ENCODE measurements at places on chromosomes 6 and 20.

- no peak for DNase-seq
Observed at GRCh38 chr20:14449323-14449722, 111.9 kb upstream of the FLRT3 start.

DNA sequence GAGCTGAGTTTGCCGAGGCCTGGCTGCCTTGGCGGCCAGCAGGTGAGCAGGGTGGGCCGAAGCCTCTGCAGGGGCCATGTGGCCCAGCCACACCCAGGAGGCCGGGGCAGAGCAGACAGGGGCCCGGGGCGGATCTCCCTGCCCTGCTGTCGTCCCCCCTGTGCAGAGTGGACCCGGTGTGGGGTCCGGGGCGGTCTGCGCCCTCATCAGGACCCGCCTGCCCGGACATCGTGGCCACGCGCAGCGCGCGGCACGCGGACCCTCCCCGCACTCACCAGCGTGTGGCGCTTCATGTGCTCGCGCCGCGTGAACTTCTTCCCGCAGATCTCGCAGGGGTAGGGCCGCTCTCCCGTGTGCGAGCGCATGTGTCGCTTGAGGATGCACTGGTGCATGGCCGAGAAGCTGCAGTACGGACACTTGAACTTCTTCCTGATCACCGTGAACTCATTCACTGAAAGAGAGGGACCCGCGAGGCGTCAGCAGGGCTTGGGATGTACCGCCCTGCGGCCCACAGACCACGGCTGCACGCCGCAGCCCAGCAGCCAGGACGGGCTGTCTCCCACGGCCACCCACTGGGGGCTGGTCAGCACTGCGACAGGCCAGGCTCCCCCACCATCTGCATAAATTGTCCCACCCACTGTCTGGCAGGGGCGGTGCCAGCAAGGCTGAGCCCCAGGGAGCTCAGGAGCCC lies 13.0 kb downstream of the SLC2A4RG start:
- no peak for DNase-seq

- no peak for DNase-seq
Observed at GRCh38 chr20:63377951-63378381, 16.8 kb upstream of the CHRNA4 start.

- no peak for DNase-seq
Observed at GRCh38 chr6:138957903-138958302, 30.1 kb downstream of the REPS1 start.

- no peak for DNase-seq
Observed at GRCh38 chr6:162032620-162033019, 694.9 kb downstream of the PRKN start.

- no peak for DNase-seq
Observed at GRCh38 chr6:25875926-25876602, 2.0 kb upstream of the SLC17A3 start.

GRCh38 chr6:10558565-10558964 lies 37.4 kb downstream of the GCNT2 start:
- no peak for DNase-seq

DNA sequence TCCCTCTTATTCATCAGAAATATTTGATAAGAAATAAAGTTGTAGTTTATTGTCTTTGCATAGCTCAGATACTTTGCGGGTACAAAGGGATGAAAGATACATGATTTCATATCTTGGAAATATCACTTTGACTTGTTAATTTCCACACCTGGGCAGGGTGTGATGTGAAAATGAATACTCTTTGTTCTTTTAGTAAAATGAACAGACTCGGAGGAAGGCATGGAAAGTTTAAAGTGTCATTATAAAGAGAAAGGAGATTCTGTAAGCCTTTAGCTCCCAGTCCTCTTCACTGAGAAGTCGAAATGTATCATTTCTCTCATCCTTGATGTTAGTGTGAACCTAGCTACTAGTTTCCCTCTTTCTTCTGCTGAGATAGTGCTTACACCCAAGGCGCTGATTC lies 36.7 kb upstream of the AKIRIN2 start:
- DNase-seq: no peak

DNA sequence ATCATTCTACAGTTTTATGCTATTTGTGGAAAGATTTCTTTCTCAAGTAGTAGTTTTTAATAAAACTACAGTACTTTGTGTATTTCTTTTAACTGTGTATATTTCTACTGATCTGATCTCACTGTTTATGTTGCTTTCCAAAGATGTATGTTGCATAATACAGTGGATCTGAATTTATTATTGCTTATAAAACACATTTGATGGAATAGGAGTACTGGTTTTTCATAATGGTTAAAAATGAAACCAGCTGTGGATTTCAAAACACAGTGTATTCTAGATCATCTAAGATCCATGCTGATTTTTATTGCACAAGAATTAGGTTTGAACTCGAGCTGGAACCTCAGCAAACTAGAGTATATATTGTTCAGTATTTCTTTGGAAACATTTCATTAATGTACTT lies 8.0 kb downstream of the NKX2-4 start:
- no peak for DNase-seq

DNA sequence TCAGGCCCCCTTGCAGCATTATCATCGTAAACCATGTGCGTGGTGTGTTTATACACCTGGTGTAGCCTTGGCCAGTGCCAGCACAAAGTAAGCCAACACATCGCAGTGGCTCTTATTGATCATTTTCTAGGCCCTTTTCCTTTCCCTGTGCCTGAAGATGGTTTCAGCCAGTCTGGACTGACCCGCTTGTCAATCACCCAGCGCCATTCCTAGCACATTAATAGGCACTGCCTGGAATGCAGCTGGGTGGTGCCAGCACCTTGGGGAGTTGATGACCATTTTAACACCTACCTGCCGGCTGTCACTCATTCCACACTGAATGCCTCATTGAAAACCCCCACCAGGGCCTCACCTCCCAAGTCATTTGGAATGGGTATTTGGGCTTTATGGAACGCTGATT lies 4.9 kb upstream of the UQCC2 start:
- no peak for DNase-seq

DNA sequence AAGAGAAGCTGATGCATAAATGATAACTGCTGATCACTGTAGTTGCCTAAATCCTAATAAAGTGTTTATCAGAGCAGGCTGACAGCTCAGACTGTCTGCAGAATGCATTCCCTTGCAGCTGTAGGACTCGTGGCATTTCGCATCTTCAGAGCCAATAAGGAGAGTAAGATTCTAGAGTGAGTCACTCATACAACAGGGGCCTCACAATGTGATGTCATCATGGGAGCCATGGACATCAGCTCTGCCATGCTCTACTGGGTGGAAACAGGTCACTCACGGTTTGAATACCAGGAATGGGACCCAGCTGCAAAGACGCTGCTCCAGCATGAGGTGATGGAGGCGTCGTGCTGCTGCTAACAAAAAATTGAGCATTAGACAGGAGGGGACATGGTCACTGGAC lies 7.4 kb downstream of the FAM209B start:
- no peak for DNase-seq

- no peak for DNase-seq
Observed at GRCh38 chr6:73747289-73747688, 51.3 kb downstream of the CD109 start.

DNA sequence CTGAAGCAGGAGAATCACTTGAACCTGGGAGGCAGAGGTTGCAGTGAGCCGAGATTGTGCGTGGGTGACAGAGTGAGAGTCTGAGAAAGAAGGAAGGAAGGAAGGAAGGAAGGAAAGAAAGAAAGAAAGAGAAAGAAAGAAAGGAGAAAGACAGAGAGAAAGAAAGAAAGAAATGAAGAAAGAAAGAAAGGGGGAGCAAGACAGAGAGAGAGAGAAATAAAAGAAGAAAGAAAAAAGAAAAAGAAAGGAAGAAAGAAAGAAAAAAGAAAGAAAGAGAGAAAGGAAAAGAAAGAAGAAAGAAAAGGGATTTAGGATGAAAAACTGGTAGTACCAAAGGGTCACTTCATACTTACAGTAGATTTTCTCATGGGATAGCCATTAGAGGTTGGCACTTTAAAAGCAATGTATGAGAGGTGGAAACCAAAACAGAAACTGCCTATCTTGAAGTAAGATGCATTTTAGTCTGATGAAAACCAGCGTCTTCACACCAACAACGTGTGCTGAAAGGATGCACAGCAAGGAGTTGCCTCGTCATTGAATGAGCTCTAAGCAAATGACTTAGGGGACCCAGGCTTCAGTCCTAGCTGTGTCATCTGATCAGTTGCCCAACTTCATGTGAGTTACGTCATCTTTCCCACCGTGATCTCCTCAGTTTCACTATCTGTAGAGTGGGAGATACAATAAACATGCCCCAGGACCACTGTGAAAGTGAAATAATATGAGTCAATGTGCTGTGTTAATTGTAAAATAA lies 133.9 kb upstream of the NEDD9 start:
- DNase-seq: no peak

GRCh38 chr6:108715832-108716231 lies 132.4 kb upstream of the ARMC2 start:
- DNase-seq: no peak

DNA sequence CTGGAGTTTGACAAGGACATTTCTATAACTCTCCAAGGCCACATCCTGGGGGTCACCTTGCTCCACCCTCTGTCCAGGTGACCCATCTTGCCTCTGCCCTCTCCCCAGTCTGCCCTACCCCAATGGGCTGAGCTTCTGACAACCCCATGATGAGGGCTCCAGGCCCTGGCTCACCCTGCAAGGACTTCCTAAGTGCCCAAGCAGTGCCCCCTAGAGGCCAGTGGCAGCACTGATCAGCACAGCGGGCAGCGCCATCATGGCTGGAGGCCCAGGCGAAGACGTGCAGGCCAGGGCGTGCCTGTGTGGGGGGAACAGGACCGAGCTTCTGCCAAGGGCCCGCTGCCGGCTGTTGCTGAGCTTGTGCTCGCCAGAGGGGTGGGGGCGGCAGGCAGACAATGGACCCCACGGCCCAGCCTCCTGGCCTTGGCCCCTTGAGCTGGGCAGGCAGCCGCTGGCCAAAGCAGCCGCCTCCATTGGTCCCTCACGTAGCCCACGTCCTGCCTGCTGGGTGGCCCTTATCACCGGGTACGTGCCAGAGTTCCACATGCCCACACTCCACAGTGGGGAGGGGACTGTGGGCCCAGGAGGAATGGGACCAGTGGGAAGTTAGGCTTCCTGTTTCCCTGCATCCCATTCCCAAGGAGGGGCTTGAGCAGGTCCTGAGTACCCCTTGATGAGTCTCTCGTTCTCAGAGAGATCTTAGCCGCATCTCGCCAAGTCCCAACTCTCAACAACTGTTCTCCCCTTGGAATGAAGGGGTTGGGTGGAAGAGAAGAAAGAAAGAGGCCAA lies 64.3 kb downstream of the MRPL14 start:
- no peak for DNase-seq

DNA sequence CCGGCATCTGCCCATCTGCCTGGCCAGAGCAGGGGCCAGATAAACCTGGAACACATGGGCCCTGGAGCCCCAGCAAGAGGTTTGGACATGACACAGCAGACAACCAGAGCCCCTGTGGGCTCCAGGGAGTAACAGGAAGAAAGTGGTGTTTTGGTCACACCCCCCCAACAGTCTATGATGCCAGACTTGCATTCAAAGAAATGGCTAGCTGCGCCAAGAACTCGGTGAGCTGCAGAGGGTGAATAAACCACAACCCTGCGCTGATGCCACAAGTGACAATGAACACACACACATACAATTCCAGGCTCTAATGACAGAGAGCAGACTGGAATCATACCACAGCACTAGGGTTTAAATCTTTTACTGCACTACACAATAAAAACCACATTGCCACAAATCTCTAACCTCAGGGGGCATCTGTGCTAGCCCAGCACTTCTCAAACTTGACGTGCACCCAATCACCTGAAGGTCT lies 34.0 kb downstream of the TRERF1 start:
- DNase-seq: no peak

DNA sequence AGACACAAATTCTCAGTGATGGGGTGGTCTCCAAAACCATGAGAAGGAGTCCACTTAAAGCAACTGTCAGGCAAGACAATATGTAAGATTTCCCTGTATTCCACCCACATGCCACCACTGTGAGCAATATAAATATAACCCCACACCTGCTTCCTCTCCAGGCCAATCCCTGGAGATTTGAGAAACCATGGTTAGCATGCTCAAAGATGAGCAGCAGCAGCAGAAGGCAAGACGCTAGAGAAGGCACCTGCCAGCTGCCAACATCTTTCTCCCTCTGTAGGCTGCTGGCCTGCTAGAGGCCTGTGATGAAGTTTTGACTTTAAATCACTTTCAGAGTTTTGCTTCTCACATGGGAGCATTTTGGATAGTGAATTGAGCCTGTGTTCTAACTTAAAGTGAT lies 7.9 kb upstream of the SOD2 start:
- no peak for DNase-seq

DNA sequence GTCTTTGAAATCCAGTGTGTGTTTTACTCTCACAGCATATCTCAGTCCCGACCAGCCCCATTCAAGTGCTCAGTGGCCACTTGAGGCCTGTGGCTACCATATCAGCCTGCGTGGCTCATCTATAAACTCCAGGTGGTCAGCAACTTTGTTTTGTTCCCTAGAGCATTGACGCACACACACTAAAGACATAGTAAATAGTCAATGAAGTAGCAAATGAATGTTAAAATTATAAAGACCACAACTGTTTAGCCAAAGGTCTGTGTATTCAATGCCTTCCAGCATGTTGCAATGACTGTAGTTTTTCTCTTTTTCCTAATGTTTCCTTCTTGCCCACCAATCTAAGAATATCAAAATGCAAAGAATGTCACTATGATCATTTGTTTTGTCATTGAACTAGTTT lies 238.2 kb upstream of the ZNF217 start:
- DNase-seq: no peak

- no peak for DNase-seq
Observed at GRCh38 chr6:36049582-36049981, 22.0 kb downstream of the MAPK14 start.

DNA sequence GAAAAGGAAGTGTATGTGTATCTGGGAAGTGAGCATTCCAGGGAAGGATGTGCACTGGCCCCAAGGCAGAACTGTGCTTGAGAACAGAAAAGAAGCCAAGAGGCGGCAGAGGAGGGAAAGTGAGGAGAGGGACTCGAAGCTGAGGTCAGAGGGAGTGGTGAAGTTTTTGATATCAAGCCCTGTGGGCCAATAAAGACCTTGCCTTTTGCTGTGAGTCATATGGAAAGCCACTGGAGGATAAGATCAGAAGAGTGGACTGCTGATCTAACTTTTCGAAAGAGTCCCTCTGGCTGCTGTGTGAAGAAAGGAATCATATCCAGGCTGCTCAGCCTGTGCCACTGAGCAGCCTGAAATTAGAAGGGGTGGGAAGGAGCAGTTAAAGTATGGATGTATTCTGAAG lies 99.4 kb downstream of the EYA4 start:
- DNase-seq: no peak

- no peak for DNase-seq
Observed at GRCh38 chr6:18579869-18580268, 192.7 kb downstream of the RNF144B start.

DNA sequence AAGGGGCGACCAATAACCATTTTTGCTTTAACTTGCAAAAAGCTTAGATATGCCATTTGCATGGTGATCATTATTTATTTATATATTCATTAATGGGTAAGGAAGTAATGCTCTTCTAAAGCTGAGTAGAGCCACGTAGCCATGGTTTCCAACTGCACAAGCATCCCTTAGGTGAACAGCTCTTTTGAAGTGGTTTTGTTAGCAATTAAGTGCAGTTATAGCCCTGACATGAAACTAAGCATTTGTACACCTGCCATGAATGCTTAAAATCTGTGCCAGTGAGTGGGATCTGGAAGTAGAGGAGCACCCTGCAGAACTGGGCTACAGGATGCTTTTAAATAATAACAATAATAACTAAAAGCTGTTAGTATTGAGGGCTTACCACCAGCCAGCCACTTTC lies 19.1 kb downstream of the TRAF3IP2 start:
- no peak for DNase-seq
